Activated T-cell treated with anti-CD3 and anti-CD28 coated beads for 24 hours (primary cell): ENCODE measurements at places on chromosomes 2 and 18.

- DNase-seq = no peak
Measured at GRCh38 chr2:74099835-74100234, 47.9 kb downstream of the BOLA3 start.

- DNase-seq = no peak
Measured at GRCh38 chr2:120775801-120776589, 40.3 kb downstream of the GLI2 start.

DNA sequence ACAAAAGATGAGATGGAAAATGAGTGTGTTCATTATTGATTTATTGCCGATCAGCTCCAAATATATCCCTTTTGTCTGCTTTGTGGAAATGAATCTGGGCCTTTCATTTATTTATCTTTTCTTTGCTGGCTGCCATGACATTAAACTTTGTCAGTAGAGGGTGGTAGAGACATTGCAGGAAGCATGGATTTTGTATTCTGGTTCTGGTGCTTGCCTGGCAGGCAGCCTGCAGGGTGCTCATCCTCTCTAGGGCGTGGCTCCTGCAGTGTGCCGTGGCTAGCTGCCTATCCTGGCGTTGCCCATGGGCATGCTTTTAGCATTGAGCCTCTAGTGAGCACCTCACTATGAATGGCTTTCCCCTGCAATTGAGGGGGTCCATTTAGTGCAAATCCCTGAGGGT, 593.1 kb downstream of the RNF144A start:
- DNase-seq = no peak

GRCh38 chr2:44939106-44940048, 2.1 kb upstream of the SIX3 start:
- DNase-seq = no peak

- no peak for DNase-seq
Measured at GRCh38 chr18:58572181-58572580, 56.7 kb downstream of the ALPK2 start.

DNA sequence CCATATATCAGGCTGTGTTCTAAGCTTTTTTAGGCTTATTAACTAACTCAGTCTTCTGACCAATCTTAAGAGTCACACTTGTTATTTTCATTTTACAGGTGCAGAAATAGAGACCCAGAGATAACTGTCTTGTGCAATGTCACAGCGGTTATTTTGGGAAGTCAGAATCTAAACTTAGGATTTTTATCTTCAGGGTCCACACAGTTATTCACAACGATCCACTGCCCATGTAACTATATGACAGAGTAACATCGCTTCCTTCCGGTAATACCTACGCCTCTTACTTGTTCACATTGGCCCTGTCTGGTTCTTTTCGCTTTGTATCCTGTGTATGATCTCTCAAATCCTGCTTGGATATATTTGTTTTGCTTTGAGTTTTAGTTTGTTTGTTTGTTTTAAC, 631.7 kb downstream of the LRP1B start:
- no peak for DNase-seq

DNA sequence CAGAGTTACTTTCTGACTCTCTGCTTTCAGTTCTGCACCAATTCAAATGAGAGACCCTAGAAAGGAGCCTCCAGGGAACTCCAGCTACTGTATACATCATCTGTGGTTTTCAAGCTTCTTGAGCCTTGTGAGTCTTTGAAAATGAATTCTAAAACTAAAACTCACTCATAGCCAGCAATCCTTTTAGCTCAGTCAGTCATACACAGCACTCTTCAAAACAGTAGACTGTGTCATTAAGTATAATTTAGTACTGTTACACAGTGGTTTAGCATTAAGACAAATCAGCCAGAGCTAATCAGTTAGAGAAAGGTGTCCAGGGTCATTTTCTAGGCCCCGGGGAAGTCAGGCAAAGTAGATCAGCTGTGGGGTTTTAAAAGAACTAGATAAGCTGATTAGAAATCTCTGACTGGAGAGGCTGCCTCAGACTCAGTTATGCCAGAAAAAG, 322.1 kb upstream of the THUMPD2 start:
- no peak for DNase-seq

DNA sequence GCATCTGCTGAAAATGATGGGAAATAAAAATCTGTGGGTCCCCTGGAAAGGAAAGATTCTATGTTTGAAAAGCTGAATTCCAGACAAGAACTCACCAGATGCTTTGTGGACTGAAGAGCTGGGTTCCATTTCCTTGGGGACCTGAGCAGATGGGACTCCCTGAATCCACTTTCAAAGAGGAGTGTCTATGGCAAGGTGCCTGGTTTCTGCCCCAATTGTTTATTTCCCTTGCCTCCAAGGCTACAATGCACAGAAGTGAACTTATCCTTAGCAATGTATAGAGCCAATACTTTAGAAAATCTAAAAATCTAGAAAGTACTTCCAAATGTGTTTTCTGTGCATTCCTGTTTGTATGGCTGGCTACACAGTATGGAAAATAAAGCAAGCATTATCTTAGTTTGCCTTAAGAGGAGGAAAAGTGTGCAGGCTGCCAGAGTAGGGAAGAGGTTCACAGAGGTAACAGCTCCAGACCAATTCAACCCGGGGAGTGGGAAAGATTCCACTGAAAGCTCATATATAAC, 420.5 kb downstream of the NRXN1 start:
- DNase-seq = no peak

DNA sequence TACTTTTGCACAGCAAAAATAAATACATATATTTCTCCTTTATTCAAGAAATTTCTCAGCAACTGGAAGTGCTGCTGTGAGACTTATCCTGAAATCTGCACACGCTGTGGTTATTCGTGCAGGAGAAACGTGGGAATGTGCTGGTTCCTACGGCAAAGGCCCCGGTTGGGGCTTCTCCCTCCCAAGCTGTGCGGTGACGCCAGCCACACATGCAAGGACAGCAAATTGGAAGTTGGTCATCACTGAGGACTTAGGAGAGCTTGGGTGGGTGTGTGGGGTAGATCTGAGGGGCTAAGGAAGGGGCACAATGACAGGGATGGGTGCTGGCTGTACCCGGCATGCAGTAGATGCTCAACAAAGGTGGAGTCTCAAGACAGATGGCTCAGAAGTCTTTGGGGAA, 16.5 kb upstream of the MTCL1 start:
- DNase-seq = no peak

DNA sequence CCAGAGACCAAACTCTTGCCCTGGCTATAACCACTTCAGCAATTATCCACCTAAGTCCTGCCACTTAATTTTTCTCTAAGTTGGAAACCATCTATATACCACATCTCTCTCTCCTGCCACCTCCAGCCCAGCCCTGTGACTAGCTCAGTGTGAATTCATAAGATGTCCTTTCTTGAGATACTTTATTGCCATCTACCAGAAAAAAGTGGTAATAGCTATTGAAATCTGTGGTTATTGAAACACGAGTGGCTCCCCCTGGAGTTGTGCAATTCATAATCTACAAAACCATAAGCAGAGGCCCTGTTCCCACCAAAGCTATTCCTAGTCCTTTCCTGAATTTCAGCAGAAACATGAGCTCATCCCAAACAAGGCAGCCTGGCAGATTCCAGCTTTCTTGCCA, 324.0 kb downstream of the TXNL1 start:
- no peak for DNase-seq

GRCh38 chr2:108607706-108608301, 73.5 kb downstream of the LIMS1 start:
- no peak for DNase-seq

- DNase-seq = no peak
Measured at GRCh38 chr18:51559198-51559901, 361.9 kb upstream of the MEX3C start.

DNA sequence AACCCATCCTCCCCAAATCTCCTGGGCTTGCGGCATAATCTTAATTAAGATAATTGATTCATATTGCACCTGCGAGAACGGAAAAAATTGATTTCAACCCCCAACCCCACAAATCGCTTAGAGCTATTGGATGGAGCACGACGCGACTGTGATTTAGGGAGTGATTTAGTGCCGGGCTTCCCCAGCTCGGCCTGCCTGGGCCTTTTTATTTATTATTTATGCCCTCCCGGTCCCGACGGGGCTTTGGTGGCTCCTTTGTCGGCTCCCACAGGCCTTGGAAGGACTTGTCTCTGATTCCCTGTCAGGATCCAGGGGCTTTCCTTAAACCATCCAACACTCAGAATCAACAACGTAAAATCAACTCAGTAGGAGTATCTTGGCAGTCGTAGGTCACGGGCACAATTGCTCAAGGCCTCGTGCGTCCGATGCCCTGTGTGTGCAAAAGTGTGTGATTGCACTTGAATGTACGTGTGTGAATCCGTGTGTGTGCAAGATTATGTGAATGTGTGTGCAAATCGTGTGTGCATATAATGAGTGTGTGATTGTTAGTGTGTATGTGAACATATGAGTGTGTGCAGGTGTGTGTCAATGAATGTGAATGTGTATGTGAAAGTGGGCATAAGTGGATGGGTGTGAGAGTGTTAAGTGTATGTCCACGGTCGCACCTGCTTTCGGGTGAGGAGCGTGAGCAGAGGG, 4.3 kb upstream of the NEUROD1 start:
- no peak for DNase-seq

DNA sequence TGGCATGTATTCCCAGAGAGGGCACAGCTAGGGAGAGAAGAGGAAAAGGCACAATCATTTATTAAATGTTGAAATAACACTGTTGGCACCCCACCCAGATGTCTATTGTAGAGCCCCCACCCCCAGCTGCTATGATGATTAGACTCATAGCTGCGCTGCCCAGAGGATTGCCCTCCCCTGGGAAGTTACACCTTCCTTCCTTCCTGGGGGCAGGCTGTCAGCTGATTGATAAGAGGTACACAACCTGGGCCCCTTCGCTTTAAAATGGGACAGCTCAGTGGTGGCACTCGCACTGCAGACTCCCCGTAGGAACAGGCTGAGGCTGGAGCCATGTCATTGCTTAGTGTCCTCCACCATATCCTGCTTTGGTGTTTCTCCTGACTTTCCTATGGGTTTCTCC, 18.1 kb downstream of the TEX51 start:
- no peak for DNase-seq
